ENCODE measurements at places on chromosomes 2 and 18. TPM values are rescaled to one million over a fixed set of nuclear protein-coding genes. Genes with fewer than 3 reads are reported as not detected.
A peak's percentile ranks its signal among the peaks of the same experiment; 100 is the strongest.

GRCh38 chr2:179569831-179570233 lies 291.6 kb downstream of the ZNF385B start:
- H3K27ac ChIP-seq: no peak overlapping the region
- no peaks in the 10 kb centered on the region for H3K4me1 ChIP-seq
- no peaks in the 10 kb centered on the region for H3K36me3 ChIP-seq
- DNase-seq: no peak
- H3K27me3 ChIP-seq: no peaks in the 10 kb centered on the region

Gene AKAIN1
- not detected for total RNA-seq

Gene FAM237A
- not detected for total RNA-seq

DNA sequence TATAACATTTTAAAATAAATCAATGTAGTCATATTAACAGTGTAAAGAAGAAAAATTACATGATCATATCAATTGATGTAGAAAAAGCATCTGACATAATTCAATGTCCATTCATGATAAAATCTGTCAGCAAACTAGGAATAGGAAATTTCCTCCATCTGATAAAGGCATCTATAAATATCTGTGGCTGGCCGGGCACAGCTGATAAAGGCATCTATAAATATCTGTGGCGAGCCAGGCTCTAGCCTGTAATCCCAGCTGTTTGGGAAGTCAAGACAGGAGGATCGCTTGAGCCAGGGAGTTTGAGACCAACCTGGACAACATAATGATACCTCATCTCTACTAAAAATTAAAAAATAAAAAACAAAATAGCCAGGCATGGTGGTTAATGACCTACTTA lies 18.1 kb upstream of the RANBP2 start:
- DNase-seq: no peak
- H3K4me3 ChIP-seq: no peak overlapping the region
- no peaks in the 10 kb centered on the region for H3K4me1 ChIP-seq
- no peak overlapping the region for H3K27ac ChIP-seq

DNA sequence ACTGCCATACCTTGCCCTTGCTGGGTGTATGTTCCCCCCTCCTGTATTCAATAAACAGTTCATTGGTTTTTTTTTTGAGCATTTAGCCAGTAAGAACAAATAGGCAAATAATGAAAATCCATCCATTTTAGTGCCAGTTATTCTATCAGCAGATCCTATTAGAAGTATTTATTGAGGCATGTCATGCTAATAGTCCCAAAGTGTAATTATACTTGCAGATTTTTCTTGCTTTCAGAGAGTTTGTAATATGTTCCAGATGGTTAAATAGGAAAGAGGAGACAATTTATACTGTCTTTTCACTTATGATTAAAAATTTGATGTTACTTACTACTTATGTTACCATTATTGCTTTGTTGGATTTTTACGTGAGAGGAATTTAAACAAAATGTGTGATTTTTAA lies 127.6 kb downstream of the NCOA1 start:
- DNase-seq: no peak
- H3K27me3 ChIP-seq: no peaks in the 10 kb centered on the region
- no peak overlapping the region for H3K27ac ChIP-seq

Gene CFC1
- total RNA-seq: not detected

GRCh38 chr2:69517410-69517809 lies 80.2 kb upstream of the NFU1 start:
- H3K27ac ChIP-seq: no peak overlapping the region
- H3K36me3 ChIP-seq: peaks cover 73% of the 10 kb centered on the region
- H3K4me1 ChIP-seq: no peaks in the 10 kb centered on the region
- no peak for DNase-seq
- no peaks in the 10 kb centered on the region for H3K27me3 ChIP-seq

GRCh38 chr2:38120829-38121228 lies 44.9 kb upstream of the CYP1B1 start:
- no peaks in the 10 kb centered on the region for H3K36me3 ChIP-seq
- no peak overlapping the region for H3K4me3 ChIP-seq
- peaks cover 10% of the 10 kb centered on the region for H3K27me3 ChIP-seq
- H3K27ac ChIP-seq: no peak overlapping the region
- no peaks in the 10 kb centered on the region for H3K4me1 ChIP-seq

DNA sequence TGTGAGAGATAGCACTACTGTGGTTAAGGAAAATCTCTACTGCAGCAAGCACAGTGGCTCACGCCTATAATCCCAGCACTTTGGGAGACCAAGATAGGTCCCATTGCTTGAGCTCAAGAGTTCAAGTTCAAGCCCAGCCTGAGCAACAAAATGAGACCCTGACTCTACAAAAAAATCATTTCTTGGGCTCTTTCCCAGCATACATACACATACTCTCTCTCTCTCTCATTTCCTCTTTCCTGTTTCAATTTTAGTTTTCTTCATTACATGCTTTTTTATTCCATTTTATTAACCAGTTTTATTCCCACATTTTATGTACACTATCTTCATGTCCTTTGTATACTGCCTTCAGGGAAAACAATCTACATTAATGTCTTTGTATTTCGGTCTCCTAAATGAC lies 14.6 kb downstream of the WDR33 start:
- H3K27me3 ChIP-seq: no peaks in the 10 kb centered on the region
- H3K27ac ChIP-seq: no peak overlapping the region
- peaks cover 31% of the 10 kb centered on the region for H3K36me3 ChIP-seq

Gene GAD1
- 2.2 TPM for total RNA-seq

- H3K27ac ChIP-seq: no peak overlapping the region
- H3K4me3 ChIP-seq: no peak overlapping the region
- H3K27me3 ChIP-seq: no peaks in the 10 kb centered on the region
- H3K4me1 ChIP-seq: no peaks in the 10 kb centered on the region
These were observed 59.5 kb downstream of the ABCG8 start for GRCh38 chr2:43898134-43898837.

Gene UGT1A1
- not detected for total RNA-seq

DNA sequence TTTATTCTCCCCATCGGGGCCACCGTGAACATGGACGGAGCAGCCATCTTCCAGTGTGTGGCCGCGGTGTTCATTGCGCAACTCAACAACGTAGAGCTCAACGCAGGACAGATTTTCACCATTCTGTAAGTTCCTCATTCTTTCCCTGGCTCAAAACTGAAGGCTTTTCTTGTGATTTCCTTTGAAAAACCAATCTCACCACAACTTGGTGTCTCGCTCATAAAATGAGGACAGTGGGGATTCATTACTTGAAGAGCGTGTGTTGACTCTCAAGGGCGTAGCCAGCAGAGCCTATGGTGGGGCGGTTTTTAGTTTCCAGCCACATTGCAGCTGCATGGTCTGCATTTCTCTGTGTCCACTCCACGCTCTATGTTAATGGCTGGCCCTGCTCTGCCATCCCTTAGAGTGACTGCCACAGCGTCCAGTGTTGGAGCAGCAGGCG lies 29.0 kb downstream of the SLC1A4 start:
- H3K27me3 ChIP-seq: no peaks in the 10 kb centered on the region
- H3K36me3 ChIP-seq: peaks cover 76% of the 10 kb centered on the region
- peaks cover 5% of the 10 kb centered on the region for H3K4me1 ChIP-seq
- H3K4me3 ChIP-seq: no peak overlapping the region
- DNase-seq: no peak
- H3K27ac ChIP-seq: no peak overlapping the region

DNA sequence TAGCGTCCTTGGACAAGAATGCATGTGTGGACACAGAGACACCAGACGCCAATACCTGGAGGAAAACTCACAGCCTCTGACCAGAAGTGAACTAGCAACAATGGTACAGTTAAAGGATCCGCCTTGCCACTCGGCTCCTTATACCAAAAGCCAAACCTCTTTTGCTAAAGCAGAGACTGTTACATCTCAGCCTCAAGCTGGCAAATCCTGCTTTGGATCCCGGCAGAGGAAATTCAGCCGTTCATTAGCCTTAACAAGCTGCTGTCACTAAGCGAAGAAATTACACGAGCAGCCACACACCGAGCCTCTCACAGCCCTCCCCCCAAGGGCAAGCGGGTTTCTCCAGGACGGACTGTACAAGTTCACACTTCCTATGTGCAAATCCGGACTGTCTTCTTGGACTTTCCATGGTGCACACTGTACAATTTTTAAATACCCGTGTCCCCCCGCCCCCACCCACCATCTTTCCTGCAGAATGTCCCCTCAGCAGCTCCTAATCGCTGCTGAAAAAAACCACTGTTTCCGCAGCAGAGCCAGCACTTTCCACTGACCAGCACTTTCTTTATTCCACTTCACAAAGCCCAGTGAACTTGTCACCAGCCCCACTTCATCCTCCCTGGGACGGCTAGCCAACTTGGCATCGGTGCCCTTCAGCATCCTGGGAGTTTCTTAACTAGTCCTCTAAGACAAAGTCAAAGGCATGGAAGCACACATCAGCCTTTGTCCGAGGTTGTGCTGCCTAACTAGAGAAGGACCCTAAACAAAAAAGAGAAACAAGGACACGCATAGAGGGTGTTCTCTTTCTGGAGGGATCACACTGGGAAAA lies 1.5 kb downstream of the KLF7 start:
- H3K27ac ChIP-seq: peak overlapping the region; percentile 93
- DNase-seq: peak; percentile 29
- H3K36me3 ChIP-seq: peaks cover 32% of the 10 kb centered on the region
- peak overlapping the region; percentile 98 for H3K4me3 ChIP-seq

DNA sequence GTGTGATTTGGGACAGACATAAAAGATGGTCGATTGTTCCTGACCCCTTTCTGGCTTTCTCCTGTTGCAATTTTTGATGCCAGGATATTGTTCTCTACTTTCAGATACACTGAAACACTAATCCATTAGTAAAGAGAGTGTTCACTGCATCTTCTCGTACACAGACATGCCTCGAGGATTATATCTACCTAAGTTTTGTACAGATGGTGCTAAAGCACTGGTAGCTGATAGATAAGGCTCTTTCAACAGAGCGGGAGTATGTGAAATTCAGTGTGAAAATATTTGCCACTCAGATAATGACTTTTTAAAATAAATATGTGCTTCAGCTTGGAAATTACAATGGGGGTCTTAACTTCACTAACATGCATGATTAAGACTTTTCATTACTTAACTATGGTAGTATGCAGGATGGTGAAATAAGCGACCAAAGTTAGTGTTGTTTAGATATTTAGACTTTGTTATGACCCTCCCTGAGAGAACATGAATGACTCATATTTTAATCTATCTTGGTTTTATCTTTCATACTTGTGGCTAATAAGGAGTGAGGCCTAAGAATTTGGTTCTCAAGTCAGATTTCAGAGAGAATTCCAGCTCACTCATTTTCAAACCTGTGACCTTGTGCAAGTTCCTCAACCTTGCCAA lies 474.9 kb downstream of the NRXN1 start:
- no peaks in the 10 kb centered on the region for H3K4me1 ChIP-seq
- no peak for DNase-seq
- H3K36me3 ChIP-seq: no peaks in the 10 kb centered on the region
- H3K27ac ChIP-seq: no peak overlapping the region
- no peak overlapping the region for H3K4me3 ChIP-seq
- no peaks in the 10 kb centered on the region for H3K27me3 ChIP-seq

Gene SERPINB4
- total RNA-seq: not detected

GRCh38 chr2:6667326-6667725 lies 198.4 kb downstream of the CMPK2 start:
- no peaks in the 10 kb centered on the region for H3K4me1 ChIP-seq
- no peaks in the 10 kb centered on the region for H3K27me3 ChIP-seq
- no peaks in the 10 kb centered on the region for H3K36me3 ChIP-seq
- no peak for DNase-seq

All from activated CD4-positive, alpha-beta memory T cell treated with anti-CD3 and anti-CD28 coated beads, Interleukin-2, amount 10 ng/mL, durations not matched to agents 7 days and 5 days (primary cell).